ENCODE measurements at places on chromosomes 16 and 17.

DNA sequence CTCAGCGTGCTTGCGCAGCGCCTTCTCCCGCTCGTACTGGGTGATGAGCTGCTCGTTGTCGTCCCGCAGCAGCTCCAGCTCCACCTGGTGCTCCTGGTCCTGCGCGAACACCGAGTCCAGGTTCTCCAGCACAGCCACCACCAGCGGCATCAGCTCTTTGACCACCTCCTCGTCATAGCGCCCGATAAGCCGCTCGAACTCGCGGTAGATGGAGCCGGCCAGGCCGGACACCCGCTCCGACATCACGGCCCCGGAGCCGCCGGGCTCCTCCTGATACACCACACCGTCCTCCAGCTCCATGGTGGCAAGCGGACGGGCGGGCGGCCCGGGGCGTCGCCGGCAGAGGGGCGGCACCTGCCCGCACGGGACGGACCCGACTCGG, 320 bp downstream of the SPAG9 start:
- DNase-seq, result peak; percentile 34

DNA sequence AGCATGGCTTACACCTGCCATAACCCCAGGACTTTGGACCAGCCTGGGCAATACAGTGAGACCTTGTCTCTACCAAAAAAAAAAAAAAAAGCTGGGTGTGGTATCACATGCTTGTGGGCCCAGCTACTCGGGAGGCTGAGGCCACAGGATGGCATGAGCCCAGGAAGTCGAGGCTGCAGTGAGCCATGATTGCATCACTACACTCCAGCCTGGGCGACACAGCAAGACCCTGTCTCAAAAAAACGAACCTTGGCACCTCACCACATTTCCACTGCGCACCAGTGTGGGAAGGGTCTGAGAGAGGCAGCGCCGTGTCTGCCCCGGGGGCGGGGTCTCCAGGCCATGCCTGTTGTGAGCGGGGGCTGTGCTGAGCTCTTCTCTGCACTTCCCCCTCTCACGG, 6.3 kb downstream of the ACSF3 start:
- no peak for DNase-seq

GRCh38 chr17:55159251-55159650, 105.5 kb upstream of the HLF start:
- no peak for DNase-seq

DNA sequence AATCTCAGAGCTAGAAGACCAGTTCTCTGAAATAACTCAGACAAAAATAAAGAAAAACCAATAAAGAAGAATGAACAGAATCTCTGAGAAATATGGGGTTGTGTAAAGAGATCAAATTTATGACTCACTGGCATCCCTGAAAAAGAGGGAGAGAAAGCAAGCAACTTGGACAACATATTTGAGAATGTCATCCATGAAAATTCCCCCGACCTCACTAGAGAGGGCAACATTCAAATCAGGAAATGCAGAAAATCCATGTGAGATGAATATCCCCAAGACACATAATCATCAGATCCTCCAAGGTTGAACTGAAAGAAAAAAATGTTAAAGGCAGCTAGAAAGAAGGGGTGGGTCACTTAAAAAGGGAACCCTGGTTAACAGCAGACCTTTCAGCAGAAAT, 32.1 kb downstream of the TANC2 start:
- no peak for DNase-seq

- DNase-seq, result no peak
Measured at GRCh38 chr16:50169555-50170096, 16.5 kb downstream of the TENT4B start.

GRCh38 chr16:70686376-70687101, 686 bp upstream of the MTSS2 start:
- DNase-seq, result no peak

- DNase-seq, result no peak
Measured at GRCh38 chr17:48539177-48539576, 5.7 kb downstream of the HOXB2 start.

GRCh38 chr17:27666831-27667560, 36.0 kb downstream of the LGALS9 start:
- no peak for DNase-seq

DNA sequence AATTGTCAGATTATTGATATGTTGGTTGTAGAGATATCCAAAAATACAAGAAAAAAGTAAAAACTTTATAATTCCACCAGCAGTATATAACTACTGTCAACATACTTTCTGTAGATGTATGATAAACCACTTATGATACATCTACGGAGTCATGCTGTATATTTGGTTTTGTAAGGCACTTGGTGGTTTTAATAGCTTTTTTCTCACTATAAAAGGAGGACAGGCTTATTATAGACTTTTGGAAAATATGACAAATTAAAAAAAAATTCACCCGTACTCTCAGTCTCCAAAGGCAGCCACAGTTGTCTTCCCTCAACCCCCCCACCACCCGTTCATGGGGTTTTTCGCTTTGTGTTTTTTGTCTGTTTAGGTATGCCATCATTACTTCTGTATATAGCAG, 14.8 kb downstream of the RAI1 start:
- no peak for DNase-seq

DNA sequence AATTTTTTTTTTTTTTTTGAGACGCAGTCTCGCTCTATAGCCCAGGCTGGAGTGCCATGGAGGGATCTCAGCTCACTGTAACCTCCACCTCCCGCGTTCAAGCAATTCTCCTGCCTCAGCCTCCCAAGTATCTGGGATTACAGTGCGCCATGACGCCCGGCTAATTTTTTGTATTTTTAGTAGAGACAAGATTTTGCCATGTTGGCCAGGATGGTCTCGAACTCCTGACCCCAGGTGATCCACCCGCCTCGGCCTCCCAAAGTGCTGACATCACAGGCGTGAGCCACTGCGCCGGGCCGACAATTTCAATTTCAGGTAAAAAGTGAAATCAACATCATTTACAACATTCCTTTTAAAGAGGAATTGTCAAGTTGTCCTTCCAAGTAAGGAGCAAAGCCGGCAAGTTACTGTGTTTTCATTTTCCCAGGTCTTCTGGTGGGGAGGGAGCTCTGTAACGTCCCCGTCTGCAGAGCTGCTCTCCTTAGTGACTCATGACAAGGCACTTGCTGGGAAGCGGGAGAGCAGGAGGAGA, 873 bp downstream of the NPLOC4 start:
- no peak for DNase-seq

DNA sequence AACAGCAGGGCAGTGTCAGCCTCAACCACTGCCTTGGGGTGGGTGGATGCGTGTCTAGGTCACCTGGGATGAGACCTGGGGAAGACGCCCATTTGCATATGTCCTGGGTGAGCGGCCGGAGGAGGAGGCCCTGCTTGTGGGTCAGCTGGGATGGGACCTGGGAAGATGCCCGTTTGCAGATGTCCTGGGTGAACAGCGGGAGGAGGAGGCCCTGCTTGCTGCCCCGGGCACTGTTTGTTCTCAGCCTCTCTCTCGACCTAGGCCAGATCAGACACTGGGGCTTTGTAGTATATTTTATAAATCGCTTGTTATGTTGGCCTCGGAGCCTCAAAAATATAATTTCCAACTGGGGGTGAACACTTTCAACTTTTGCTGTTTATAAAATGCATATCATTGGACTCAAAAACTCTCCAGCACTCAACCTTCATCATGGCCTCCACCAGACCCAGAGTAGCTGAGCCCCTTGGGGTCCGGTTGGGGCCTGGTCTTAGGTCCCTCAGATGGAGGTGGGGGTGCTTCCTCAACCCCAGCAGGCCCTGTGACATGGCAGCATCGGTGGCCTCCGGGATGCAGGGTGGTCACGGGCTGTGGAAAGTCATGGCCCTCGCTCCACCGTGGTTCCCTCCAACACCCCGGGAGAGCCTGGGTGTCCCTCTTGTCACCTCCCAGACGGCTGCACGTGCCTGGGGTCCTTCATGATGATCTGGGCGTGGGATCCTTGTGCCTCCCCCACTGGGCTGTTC, 17.3 kb downstream of the DBNDD1 start:
- DNase-seq, result no peak

- DNase-seq, result no peak
Measured at GRCh38 chr17:77128896-77129567, 11.7 kb upstream of the SEC14L1 start.

DNA sequence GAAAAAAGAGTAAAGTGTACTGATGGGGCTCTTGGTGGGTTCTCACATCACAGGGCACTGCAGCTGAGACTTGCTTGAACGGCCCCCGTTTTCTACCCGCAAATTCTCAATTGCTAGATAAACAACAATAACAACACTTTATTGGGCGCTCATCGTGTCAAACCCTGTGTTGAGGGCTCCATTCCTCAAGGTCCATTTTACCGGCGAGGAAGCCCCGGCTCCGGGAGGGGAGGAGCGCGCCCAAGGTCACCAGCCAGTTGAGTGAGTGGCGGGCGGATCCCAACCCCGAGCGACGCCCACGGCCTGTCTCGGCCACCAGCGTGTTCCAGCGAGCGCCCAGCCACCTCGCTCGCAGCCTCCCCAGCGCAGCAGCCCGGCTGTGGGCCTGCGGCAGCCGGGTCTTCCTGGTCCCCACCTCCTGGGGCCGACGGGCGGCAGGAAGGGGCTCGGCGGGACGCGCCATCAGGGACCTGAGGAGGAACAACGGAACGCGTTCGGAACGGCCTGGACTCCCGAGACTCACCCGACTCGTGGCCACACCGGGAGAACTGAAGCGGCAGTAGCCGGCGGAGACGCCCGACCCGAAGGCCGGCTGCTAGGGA, 373 bp downstream of the CMC2 start:
- DNase-seq, result no peak

- DNase-seq, result no peak
Measured at GRCh38 chr17:38658741-38659345, 15.9 kb downstream of the EPOP start.

DNA sequence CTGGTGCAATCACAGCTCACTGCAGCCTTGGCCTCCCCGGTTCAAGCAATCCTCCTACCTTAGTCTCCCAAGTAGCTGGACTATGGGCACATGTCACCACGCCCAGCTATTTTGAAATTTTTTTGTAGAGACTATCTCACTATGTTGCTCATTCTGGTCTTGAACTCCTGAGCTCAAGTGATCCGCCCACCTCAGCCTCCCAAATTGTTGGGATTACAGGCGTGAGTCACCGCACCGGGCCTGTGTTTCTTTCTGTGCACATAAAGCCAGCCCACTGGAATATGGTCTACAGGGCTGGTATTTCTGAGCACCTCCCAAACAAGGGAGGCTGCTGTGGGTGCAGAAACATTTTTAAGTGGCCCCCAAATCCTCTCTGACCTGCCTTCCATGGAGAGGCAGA, 8.4 kb downstream of the TMEM95 start:
- DNase-seq, result no peak

DNA sequence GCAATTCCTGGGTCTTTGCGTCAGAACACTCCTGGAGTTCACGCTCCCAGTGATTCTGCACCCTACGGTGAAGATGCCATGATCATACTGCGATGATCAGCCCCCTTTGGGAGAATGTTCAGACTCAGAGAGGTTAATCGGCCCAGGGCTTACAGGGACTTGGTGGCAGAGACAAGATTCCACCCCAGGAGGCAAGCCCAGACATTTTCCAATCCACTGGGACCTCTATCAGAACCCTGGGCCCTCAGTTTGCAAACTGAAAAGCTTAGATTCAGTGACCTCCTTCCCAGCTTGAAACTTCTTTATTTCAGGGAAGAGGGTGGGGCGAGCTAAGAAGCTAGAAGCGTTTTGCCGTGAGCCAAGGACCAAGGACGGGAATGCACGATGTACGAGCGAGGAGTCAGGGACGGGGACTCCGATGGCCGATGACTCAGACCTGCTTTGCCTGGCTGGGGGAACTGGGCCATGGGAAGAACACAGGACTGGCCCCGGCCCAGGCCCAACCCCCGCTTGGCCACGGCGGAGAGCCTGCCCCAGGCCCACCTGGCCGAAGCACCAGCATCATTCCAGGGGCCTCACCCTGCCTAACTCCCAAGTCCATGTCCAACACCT, 34.7 kb downstream of the SOCS3 start:
- no peak for DNase-seq

GRCh38 chr17:39623356-39623950, 3.3 kb upstream of the PPP1R1B start:
- peak; percentile 63 for DNase-seq

DNA sequence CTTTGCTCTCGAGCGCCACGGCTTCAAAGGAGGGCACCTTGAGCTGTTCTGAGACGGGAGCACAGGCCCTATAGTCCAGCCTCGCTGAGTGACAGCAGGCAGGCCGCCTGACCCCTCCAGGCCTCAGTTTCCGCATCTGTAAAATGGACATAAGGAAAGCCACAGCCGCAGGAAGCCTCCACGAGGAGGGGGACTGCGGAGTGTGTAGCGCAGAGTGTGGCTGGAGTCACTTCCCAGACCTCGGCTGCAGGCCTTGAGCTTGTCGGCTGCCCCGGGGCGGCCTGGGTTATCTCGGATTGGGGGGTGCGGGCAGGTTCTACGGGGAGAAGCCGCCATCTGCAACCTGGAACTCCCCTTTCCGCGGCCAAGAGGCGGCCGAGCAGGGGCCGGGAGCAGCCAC, 40.8 kb downstream of the ZFPM1 start:
- DNase-seq, result no peak

DNA sequence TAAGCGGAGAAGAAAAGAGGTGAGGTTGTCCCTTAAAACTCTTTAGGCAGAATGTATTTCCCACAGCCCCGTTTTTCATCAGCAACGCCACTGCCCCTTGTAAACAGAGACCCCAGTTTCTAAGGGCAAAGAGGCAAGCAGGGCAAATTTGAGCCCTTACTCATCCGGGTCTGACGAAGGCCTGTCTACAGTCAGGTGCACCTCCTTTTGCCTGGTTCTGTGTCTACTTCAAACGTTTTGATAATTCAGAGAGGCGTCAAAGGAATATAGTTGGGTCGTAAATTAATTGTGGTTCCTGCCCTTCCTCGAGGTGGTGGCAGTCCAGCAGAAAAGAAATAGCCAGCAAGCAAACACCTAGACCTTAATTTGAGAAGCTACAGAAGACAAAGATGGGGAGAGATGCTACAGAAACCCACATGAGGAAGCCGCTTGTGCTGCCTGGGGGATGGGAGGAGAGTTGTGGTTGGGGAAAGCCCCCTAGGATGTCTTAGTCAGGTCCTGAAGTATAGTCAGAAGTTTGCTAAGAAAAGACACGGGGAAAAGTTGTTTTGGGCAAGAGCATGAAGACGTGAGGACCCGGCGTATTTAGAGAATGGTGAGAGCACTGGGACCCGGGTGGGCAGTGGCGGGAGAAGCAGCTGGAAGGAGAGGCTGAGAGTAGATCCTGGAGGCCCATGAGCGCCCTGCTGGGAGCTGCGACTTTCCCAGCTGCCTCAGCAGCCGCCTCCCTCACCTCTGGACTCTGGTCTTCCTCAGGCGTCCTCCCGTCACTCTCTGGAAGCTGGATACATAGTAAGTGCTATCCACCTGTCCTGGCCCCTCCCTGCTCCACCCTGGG, 2.4 kb downstream of the FBRS start:
- no peak for DNase-seq

DNA sequence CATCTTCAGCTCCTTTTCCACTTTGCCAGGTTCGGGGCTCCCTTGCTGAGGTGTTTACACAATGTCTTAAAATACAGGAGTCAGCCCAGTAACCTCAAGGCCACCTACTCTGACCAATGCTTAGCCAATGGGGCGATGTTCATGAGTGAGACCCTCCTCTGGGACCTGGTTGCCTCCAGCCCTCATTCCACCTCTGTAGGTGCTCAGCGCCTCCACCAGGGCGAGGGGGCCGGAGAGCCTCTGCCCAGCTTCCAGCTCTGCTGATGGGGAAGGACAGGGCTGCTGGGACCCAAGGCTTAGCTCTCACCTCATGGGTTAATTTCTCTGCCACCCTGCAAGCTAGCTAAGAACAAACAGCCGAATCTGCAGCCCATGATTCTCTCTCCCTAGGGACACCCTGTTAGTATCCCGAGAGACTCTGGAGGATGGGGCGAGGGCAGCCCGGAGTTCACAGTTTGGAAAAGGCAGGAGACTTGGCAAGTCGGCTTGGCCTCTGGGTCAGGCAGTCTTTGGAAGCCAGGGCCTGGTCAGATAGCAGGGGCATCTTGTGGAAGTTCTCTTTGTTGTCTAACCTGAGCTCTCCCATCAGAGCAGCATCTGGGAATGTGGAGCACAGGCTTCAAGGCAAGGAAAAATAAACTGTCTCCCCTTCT, 16.2 kb downstream of the SRCIN1 start:
- DNase-seq, result no peak
